ENCODE measurements at places on chromosomes 4 and X.

GRCh38 chrX:65671286-65671685, 3.8 kb downstream of the MSN start:
- DNase-seq, result no peak

DNA sequence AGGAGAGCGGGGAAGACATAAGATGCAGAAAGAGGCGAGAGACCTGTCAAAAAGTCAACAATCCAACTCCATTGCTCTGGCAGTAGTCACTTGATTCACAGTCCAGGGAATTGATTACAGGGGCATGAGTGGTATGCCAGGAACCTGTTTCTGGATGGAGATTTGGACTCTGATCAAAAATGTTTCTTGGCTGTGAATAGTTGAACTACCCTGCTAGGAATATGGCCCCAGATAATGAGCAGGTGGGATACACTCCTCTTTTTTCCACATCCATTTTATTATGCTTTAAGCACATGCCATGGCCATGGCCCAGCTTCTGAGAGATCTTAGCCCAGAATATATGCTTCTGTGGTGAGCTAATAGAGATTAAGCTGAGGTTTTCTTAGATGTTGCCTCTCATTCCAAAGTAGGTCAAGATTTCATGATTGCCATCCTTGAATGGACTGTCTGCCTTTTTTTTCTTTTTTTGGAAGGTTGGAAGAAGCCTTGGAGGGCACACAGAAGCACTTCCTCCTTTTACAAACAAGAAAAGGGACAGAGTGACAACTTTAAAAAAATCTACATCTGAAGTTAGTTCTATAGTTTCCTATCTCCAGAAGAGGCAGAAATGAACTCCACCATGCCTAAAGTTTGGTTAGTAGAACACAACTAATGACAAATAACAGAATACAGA, 121.9 kb downstream of the KIT start:
- no peak for DNase-seq

DNA sequence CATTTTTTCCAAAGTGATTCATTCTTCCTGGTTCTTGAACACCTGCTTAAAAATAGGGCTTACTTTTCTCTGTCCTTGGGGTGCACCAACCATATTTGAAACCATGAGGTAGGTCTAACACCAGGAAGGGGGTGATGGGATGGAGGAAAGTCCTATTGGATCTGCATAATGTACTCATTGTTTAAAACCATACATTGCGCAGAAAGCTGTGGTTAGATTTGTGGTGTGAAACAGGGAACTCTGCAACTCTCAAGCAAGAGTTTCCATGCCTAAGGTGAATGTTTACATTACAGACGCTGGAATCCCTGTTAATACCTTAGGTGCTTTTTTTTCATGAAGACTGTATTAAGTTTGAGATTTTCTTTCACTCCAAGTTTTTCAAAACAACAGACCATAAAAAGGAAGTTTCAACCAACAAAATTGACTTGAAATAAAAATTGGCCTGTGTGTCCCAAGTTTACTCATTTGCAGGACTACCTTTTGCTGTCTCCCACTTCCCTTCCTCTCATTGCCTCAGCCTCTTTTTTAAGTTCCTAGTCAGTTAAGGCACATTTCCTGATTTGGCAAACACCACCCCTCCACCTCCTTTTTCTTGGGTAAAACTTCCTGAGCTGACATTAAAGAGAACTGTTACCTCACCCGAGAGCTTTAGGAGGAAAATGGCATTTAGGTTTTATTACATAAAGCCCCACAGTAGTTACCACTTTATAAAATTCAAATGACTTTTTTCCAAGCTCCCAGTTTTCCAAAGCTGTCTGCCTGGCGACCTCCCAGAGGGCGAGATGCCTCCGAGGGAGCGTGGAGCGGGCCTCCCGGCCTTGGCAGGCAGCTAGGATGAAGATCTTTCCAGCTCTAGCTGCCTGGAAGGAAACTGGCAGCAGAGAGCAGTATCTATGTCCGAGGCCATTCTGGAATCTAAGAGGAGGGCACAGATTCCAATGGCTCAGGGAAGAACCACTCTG, 47.9 kb upstream of the RBPJ start:
- DNase-seq, result no peak

- DNase-seq, result no peak
These were observed 40.6 kb upstream of the XPNPEP2 start for GRCh38 chrX:129698150-129698549.

GRCh38 chrX:110145854-110146253, 142.9 kb downstream of the TMEM164 start:
- no peak for DNase-seq

GRCh38 chr4:41620594-41621256, 82.8 kb downstream of the LIMCH1 start:
- no peak for DNase-seq

DNA sequence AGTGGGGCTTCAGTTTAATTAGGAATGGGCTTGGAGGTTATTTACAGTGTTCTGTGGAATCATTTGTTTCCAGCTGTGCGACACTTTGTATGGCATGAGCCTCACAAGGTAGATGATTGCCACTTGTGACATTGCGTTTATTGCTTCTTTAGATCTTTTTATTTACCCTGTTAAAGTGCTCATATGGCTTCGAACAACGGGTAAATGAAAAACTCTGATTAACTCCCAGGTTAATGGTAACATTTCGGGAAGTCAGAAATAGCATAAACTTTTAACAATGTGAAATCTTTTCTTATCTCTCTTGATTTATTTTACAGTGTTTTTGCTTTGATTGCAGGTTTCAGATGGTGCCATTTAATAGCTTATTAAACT, 494.3 kb downstream of the IDS start:
- DNase-seq, result no peak

DNA sequence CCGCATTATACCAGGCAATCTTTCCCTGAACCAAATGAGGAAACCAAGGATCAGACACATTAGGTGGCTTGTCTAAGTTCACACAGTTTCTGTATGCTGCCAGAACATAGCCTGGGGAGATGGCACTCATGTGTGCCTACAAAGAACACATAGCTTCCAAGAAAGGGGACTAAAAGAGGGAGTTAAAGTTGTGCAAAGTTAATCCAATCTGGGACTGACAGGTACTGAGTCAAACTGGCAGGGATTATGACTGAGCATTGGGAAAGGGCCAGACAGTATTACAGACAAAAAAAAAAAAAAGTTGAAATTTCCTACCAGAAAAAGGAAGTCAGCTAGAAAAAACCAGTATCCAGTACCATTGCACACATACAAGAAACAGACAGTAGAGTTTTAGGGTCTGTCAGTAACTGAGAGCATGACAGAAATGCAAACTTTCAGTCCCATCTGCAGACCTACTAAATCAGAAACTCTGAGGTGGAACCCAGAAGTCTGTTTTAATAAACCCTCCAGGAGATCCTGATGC, 37.2 kb downstream of the ADAMTS3 start:
- no peak for DNase-seq

- DNase-seq, result no peak
These were observed 512 bp downstream of the NOP14 start for GRCh38 chr4:2962614-2963174.

GRCh38 chr4:113844369-113844768, 82.8 kb upstream of the CAMK2D start:
- DNase-seq, result no peak

DNA sequence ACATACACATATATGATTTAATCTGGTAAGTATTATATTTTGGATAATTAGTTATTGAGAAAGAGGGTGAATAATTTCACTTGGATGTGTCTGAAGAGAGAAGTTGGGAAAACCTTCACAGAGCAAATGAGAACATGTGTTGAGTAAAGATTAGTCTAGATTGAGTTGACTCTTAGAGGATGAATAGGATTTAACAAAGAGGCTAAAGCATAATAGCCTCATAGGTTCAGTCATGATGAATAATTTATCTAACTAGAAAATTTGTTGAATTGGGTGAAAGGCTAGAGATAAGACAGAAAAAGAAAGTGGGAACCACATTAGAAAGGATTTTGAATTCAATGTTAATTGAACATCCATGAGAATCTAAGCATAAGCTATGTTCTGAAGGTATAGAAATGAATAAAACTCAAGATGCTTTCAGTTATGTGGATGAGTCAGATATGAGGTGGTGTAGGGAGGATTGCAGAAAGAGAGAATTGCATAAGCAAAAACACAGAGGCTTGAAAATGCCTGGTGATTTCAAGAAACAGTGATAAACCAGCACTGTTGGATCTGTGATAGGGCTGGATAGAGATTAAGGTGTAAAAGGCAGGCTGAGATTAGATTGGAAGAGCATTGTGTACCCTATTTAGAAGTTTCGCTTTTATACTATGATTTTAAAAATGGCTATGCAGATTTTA, 207.6 kb upstream of the NR3C2 start:
- DNase-seq, result no peak

- no peak for DNase-seq
These were observed 56.0 kb downstream of the SAT1 start for GRCh38 chrX:23838953-23839352.

DNA sequence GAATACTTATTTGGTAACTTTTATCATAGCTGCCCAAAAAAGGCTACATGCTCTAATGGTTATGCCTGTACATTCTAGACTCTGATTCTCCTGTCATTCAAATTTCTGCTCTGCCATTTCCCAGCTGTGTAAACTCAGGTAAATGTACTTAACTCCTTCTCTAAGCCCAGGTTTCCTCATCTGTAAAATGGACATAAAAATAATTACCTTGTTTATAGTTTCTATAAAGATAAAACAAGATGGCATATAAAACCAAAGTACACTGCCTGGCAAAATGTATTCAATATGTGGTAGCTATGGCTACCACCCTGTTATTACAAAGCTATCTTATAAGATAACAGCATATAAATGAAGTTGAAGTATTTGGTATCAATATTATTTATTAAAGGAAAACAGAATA, 158.8 kb downstream of the PPARGC1A start:
- no peak for DNase-seq

DNA sequence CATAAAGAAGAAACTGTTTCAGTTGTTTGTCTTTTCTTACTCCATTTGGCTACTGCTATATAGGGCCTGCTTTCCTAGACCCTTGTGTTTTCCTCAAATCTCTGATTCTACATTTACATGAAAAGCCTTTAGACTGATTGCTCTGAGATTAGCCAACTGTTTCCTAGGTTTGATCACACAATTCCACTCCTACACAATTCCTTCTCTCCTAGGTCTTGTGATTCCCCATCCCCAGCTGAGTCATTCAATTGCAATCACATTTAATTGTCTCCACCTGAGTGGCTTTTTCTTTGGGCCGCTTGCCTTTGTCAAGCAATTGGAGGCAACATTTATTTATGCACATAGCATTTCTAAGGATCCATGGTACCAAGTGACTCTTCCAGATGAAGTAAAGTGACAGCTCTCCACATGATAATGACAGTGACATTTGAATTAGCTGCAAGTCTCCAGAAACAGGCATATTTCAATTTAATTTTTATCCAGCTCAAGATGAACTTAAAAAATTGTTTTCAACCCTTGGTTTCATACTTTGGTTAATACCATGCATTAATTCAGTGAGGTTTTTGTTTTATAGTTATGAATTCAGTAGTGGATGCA, 35.8 kb downstream of the ATXN3L start:
- DNase-seq, result no peak

- DNase-seq, result no peak
These were observed 21.3 kb downstream of the IL15 start for GRCh38 chr4:141657550-141658250.

DNA sequence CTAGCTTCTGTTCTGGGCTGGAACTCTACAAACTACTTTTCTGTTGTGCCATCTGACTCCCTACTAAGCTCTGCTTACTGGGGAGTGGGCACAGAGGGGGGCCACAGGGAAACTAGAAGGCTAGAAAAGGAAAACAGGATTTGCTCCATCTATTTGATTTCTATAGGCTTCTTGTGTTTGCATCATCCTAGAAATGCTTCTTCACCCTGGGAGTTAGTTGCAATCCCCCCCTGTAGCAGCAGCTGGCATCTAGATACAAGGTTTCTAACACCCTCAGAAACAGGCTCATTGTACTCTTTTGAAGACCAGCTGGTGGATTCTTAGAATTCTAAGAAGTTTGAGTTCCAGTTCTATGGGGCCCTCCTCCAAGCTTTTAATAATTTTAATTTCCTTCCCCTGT, 213.4 kb downstream of the TMA16 start:
- DNase-seq, result no peak

DNA sequence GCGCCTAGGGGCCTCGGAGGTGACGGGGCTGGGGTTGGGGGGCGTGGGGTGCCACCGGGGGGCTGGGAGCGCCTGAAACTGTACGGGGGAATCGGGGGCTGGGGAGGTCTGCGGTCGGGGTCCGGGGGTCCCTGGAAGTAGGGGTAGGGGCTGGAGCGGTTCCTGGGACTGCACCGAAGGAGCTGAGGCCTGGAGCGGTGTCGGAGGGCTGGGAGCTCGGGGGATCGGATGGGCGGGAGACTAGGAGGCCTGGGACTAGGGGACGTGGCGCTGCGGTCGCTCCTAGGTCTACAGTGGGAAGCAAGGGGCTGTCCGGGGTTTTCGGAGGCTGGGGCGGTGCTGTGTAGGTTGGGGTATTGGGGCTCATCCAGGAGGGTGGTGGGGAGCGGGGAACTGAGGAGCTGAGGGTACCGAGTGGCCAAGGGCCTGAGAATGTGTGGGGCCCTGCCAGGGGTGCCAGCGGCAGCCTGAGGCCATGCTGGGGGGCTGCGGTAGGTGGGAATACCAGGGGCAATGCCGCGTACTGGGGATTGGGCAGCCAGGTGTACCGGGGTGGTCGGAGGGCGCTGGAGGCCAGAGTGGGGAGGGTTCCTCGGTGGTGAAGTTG, 562 bp downstream of the AKAP17A start:
- DNase-seq, result no peak

DNA sequence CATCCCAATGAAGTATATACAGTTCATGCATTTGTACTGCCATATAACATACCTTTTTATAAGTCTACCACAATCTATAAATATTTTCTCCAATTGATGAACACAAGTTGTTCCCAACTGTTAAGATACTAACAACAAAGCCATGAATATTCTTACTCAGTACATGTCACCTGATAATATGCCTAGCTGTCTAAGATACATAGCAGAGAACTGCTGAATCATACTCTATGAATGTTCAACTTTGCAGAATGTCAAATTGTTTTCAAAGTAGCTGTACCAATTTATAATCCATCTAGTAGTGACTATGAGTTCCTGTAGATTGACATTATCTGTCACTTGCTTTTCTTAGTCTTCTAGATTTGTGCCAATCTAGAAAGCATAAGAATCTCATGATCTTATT, 84.9 kb downstream of the RAB28 start:
- no peak for DNase-seq

GRCh38 chr4:83413676-83414075, 41.9 kb downstream of the HELQ start:
- no peak for DNase-seq

DNA sequence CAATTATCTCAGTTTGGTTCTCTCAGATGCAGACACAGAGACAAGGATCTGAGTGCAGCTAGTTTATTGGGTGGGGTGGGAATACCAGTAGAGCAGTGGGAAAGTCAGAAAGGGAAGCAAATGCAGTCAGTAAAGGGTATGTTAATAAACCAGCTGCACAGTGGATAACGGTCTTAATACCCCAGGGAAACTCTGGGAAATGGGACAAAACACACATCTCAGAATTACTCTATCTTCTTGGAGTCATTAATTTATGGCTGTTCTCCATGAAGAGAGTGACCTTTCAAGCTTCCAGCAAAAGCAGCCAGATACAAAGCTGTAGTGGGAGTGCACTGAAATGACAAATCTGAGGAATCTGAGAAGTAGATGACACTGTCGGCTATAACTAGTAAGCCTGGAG, 73.3 kb upstream of the NALF2 start:
- DNase-seq, result no peak

Measured in stimulated activated CD8-positive, alpha-beta memory T cell treated with anti-CD3 and anti-CD28 coated beads, Interleukin-2, amount 100 ng/mL, for 48 hours (primary cell).